Stimulated activated CD4-positive, alpha-beta T cell treated with anti-CD3 and anti-CD28 coated beads, Interleukin-4, amount 100 ng/mL, for 1 hour (primary cell): ENCODE measurements at places on chromosomes 16 and 17.

DNA sequence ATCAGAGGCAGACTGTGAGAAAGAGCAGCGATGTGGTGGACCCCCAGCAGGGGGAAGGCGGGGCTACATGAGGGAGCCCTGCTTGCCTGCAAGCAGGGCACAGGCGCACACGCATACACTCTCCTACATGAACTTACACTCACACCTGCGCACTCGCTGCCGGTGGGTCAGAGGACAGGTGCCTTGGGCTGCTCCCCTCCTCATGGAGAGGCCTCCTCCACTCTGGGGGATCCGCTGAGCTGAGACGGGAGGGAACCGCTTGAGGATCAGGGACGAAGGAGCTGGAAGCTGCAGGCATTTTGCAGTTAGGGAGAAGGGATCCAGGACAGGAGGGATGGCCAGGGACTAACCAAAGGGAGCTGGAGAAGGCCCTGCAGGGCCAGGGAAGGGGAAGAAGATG is 14.2 kb downstream of the OSBPL7 start:
- no peak for DNase-seq

DNA sequence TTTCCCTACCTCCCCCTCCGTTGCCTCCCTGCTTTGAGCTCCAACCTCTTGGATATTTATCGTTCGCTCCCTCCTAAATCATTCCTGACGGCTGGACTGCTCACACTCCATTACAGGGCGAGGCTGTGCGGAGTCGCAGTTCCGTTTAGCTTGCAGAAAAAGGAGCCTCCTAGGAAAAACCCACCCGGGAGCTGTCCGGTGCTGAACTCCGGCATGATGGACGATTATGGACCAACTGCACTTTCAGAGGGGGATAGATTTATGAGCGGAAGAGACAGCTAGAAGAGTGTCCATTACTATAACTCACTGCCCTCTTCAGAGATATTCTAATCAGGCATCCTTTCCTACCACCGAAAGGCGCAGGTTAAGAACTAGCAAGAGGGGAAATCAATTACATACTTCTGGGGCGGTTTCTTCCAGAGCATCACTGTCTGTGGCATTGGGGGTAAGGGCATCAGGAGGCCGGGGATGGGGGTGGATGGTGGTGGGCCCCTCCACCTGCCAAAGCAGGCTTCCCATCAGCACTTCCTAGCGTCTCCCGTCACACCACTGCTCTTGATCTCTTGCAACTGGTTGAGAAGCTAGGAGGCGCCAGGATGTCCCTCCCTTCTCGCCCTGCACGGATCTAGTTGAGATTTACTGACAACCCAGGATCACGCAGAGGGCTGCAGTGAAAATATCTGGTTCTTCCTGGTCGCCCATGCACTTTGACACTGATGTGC is 251.2 kb downstream of the ENGASE start:
- DNase-seq: no peak

DNA sequence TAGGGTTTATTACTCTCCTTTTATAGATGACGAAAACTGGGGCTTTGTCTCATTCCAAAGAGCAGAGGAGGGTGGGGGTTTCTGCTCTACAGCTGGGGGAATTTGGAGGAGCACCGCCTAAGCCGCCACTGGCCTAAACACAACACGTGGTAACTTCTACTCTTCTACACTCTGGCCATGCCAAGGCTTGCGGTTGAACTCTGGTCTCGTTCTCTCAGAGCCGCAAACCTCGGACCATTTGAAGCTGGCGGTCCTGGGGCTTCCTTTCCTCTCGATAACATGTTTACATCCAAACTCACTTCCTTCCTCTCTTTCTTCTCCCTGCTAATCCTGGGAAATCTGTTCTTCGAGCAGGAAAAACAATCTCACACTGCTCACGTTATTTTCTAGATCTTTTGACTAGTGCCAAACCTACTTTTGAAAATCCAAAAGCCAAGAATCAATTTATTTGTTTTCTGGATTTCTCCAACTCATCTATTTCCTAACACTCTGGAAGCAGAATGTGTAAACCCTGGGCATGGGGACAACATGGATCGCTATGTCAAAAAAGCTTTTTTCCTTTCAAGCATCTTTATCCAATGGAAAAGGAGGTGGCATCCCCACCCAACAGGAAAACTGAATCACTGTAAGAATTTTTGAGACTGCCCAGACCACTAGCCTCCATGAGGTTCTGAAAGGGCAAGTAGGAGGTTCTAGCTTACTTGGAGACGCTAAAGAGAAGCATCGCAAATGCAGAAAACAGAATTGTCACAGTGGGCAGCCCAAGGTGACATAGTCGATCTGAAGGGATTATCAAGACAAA is 13.6 kb upstream of the EEF2K start:
- peak; percentile 68 for DNase-seq

- DNase-seq: no peak
These were observed 7.7 kb downstream of the ARHGAP17 start for GRCh38 chr16:25007284-25007984.

GRCh38 chr17:65785109-65785508 is 223.7 kb upstream of the AXIN2 start:
- DNase-seq: no peak

DNA sequence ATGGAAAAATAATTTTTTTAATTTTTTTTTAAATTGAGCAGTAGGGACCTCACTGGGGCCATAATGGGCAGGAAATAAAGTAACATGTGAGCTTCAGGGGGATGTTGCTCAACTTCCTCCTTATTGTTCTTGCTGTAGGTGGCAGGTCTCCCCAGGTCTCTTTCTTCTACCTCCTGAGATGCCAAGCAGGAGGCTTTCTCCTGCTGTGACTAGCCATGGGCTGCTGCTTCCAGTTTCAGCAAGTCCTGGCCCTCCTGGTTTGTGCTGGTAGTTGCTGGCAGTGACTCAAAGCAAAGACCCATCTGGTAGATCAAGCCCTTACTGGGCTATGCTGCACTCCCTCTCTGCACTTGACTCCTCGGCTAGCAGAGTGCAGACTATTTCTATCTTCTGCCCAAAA is 2.3 kb downstream of the DPEP2NB start:
- no peak for DNase-seq

DNA sequence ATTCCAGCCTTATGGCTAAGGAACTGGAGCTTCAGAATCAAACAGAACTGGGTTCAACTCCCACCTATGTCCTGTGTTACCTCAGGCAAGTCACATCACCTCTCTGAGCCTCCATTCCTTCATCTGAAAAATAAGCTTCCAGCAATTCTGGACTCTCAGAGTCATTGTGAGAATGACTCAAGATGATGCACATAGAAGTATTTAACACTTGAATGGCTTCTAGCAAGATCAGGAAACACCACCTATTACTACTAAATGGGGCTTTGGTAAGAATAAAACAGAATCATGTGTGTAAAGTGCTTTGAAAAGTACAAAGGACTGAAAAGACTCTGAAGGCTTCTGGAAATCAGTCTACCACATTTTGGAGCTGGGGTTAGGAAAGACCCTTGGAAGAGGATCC is 30.8 kb upstream of the CALB2 start:
- DNase-seq: no peak

GRCh38 chr17:79044462-79044861 is 20.5 kb downstream of the C1QTNF1 start:
- no peak for DNase-seq

DNA sequence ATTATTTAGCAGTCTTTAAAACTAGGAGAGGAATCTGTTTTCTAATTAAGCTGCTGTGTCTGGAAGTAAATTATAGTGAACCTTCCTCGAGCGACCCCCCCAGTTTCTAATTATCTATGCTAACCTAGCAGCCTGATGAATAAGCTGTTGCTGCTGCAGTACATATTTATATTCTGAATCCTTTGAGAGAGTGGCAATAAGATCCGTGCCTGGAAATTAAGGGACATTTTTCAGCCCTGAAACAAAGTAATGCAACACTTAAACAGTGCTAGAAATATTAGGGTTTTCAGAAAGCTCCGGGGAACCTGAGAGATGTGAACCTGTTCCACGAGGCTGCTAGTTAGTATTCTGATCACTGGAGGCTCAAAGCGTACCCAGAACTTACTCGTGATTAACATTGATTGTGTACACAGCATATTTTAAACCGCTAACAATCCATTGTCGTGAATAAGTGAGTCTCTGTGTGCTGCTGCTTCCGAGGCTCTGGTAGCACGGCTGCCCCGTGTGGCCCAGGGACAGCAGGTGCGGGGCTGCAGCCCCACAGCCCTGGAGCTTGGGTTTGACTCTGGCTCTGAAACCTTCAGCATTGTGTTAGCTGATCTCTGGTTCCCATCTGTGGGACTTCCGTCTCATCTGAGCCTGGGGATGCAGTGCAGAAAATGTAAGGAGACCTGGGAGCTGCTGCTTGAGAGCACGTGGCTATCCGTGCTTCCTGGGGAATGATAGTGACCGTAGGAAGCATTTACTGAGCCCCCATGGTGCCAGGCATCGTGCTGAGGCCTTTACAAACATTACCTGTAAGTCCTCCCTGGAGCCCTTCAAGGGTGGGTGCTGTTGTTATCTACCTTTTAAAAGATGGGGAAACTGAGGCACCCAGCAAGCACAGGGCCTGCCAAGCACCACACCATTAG is 190.9 kb upstream of the CHMP6 start:
- DNase-seq: no peak

- peak; percentile 35 for DNase-seq
These were observed 20.8 kb upstream of the ZNF423 start for GRCh38 chr16:49876716-49877129.

GRCh38 chr17:1011760-1012735 is 15.1 kb downstream of the TIMM22 start:
- DNase-seq: no peak

DNA sequence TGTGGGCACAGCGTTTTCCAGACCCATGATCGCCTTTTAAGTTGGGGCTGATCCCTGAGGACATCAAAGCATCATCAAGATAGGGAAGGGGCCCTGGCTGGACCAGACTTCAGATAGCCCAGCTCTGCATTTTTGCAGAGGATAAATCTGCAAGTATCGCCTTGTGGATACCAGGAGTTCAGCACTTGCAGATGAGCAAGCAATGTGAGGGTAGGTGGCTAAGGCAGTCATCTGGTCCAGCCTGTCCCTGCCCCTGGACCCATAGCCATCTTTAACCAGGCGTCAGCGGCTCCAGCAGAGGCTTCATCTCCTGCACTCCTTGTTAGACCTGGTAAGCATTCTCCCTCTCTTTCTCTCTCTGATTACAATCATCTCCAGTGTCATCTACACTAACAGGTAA is 9.0 kb upstream of the MRPS23 start:
- DNase-seq: no peak

- no peak for DNase-seq
These were observed 267.9 kb downstream of the MRTFB start for GRCh38 chr16:14338969-14339368.

GRCh38 chr17:20852239-20852989 is 190.4 kb downstream of the USP22 start:
- no peak for DNase-seq

GRCh38 chr17:60767744-60768308 is 90.2 kb downstream of the BCAS3 start:
- DNase-seq: no peak

GRCh38 chr17:61404913-61405685 is 5.5 kb downstream of the TBX2 start:
- DNase-seq: no peak

- no peak for DNase-seq
These were observed 11.1 kb upstream of the ABR start for GRCh38 chr17:1190751-1191331.

- no peak for DNase-seq
These were observed 26.0 kb upstream of the NUDT16L1 start for GRCh38 chr16:4667203-4667963.

- DNase-seq: no peak
These were observed 25.0 kb downstream of the RMI2 start for GRCh38 chr16:11370084-11370931.

DNA sequence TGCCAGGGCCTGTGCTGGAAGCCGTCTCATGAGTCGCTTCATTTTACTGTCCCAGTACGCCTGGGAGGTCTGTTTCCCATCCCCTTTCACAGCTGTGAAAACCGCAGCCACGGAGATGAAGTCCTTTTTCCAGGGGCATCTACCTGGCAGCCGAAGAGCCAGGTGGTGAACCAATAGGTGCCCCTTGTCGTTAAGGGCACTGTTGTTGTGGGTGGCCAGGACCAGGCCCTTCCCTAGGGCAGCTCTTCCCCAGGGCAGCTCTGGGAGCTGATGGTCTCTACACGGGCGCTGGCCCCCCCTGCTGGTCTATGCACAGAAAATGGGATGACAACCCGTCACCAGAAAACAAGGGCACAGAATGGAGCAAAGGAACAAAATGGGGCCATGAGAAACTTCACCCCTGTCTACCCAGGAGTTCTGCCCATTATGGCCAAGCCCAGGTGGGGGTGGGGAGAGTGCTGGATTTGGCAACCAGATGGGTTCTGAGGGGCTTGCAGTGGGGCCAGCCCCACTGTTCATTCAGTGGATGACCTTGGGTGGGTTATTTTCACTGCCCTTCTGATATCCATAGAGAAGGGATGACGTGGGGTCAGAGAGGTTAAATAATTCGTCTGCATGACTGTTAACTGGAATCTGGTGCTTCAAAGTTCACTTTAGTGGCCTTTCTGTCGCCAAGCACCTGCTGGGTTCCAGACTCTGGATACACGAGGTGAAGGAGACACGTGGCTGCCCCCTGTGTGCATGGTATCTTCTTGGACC is 11.5 kb downstream of the RMI2 start:
- DNase-seq: peak; percentile 65

- DNase-seq: no peak
These were observed 782.7 kb downstream of the CDH11 start for GRCh38 chr16:64339052-64339770.

GRCh38 chr17:2180768-2181167 is 122.8 kb downstream of the SMG6 start:
- no peak for DNase-seq

DNA sequence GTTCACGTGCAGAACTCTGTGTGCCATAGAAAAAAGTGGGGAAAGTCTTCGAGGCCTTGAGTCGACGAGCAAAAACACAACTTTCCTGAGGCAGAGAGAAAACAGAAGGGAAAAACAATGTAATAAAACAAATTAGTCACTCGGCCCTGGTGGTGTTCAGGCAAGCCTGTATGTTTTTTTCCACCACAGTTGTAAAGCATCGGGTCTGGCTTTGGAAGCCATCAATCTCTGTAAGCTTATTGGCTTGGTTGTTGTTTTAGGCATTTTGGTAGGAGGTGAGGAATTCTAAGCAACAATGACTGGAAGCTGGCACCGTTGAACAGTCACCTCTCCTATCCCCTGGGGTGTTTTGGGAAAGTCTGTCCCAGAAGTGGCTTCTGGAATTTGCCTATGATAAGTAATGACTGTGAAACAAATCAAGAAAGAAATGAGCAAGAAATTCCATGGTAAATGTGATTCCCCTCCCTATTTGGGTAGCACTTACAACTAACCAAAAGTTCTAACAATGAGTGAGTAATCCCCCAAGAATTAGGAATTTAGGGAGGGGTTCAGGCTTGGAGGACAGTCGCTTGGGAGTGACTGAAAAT is 2.8 kb downstream of the CDH13 start:
- no peak for DNase-seq

DNA sequence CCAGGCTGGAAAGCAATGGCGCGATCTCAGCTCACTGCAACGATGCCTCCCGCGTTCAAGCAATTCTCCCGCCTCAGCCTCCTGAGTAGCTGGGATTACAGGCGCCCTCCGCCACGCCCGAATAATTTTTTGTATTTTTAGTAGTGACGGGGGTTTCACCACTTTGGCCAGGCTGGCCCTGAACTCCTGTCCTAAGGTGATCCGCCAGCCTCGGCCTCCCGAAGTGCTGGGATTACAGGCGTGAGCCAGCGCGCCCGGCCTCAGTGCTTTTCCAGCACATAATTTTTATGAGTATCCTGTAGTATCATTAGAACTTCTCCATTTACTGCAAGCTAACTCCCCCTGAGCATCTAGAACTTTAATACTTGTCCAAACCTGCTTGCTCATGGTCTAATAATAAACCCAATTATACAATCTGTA is 1.8 kb downstream of the UBE2G1 start:
- DNase-seq: no peak
